ENCODE measurements at places on chromosomes 11 and 22.

GRCh38 chr11:6876325-6876724, at the start of gene OR10A4:
Gene OR10A4, plus strand, starts transcription at chr11:6876625. Its CDS starts 23 bp downstream, at chr11:6876648.
- no peak for DNase-seq

- DNase-seq = no peak
These were observed 1047.7 kb downstream of the BRD1 start for GRCh38 chr22:48779661-48780596.

- no peak for DNase-seq
These were observed 44.4 kb upstream of the MYEOV start for GRCh38 chr11:69249311-69250185.

DNA sequence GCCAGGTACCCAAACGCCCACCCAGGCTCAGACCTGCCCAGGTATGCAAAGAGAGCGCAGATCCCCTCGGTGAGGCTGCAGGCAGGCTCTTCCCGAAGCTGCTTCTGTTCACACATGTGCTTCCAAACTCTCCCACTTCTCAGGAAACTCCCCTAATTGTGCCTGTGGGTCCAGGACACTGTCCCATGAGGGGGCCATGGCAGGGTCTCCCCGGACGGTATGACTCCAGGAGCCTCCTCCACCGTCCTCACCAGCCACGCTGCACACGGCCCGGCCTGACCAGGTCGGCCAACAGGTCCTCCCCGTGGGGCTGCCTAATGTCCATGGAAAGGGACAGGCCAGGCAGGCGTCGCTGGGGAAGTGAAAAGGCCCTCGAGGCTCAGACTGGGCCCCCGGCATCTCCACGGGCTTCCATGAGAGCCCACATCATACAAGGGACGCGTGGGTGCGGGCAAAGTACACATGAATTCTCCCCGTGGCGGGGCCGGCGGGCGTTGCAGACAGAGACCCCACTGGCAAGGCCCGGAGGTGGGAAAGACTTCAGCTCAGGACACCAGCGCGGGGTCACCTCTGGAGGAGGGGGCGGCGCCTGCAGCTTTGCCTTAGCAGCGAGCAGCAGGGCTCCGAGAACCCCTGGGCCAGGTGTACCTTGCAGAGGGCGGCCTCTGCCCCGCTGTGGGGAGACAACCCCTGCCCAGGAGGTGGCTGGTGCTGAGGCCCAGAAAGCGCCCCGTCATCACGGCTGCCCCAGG, 526.1 kb downstream of the BRD1 start:
- no peak for DNase-seq

GRCh38 chr11:92257536-92257935, 32.9 kb downstream of the FAT3 start:
- no peak for DNase-seq

GRCh38 chr11:1203505-1204271, 19.2 kb upstream of the MUC5B start:
- DNase-seq = no peak

DNA sequence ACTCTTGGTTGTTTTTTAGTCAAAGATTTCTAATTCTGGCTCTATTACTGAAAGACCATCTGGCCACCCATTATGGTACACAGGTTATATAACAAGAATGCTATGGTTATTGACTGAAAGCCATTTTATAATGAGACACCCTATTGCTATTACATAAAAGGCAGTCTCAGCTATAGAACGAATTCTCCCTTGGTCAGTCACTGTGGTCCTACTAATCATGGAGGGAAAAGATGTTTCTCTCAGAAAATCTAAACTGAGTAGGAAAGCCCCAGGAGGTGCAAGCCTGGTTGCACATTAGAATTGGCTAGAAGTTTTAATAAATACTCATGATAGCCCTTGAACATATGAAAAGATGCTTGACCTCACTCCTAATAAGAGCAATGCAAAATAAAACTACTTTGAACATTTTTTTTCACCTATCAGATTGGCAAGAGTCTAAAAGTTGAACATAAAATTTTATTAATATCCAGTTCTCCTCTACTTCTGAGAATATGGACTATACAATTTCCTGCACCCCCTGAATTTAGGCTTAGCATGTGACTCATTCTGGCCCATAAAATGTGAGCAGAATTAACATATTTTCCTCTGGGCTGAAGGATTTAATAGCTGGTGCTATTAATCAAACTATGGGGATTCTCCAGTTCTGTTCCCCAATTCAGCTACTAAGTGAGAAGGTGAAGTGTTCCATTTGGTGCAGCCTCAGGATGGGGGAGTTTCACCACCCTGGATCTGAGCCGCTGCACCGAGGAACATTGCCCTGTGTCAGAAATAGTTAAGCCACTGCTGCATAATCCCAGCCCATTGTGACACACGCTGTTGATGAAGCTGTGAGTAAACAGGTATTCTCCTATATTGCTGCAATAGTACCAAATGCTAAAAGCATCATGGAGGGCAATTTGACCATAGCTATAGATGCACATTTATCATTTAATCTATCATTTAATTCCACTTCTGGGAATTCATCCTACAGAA, 11.5 kb upstream of the CRKL start:
- no peak for DNase-seq

DNA sequence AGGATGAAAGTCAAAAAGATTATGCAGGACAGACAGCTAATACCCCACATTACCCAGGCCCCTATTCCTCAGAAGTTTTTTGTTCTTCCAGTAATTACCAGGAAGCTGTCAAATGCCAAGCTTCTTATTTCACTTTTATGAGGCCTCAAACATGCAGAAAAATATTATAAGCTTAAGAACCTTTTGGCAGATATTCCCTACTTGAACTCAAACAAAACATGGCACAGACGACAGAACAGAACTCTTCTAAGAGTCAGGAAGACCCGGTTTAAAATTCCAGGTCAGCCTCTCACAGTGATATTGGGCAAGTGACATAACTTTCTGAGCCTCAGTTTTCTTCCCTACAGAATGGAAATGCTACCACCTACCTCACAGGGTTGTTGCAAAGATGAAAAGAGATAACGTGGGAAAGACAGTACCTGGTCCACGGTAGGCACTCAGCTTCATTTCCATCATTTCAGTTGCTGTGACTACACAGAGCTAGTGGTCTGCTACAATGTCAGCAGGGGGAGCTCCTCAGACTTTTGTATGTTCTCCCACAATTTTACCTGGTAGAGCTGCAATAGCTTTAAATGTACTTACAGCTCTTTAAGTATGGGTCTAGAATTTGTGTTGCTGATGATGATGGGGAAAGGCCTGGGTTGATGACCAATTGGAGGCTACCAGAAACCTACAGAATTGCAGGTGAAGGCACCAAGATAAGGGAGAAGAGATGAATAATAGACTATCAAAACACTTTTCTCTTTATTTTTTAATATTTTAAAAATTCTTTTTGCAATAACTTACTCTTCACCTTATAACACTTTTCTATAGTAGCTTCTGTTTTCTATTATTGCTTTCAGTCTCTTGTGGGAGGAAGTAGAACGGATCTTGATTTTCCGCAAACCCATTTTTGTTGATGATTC, 98.3 kb upstream of the CHRM4 start:
- DNase-seq = no peak

DNA sequence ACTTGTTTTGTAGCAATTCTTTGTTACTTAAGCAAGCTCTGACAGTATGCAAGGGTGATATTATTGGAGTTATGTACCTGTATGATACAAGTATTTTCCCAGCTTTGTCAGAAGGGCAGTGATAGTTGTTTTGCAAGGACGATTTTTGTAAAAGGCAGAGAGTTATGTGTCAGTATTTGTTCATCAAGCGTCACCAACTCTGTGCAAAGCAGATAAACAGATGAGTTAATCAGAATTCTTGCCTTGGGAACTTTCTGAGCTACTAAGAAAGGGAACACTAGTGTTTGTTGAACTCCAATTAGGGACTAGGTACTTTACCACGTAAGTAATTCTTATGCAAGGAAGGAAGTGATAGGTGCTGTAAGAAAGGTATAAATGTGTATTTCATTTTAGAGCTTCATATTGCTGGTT, 1.4 kb downstream of the USP47 start:
- DNase-seq = no peak

GRCh38 chr22:49281467-49282340, 546.0 kb downstream of the BRD1 start:
- DNase-seq = no peak

- no peak for DNase-seq
These were observed 143.0 kb downstream of the ELP4 start for GRCh38 chr11:31652528-31652927.

GRCh38 chr11:70954471-70954870, 297.9 kb downstream of the SHANK2 start:
- DNase-seq = no peak

GRCh38 chr11:45736424-45736823, 68.5 kb upstream of the SLC35C1 start:
- no peak for DNase-seq

- no peak for DNase-seq
These were observed 15.9 kb upstream of the GRAMD4 start for GRCh38 chr22:46604306-46604690.

- DNase-seq = no peak
These were observed 673.8 kb downstream of the BRD1 start for GRCh38 chr22:49153921-49154320.

DNA sequence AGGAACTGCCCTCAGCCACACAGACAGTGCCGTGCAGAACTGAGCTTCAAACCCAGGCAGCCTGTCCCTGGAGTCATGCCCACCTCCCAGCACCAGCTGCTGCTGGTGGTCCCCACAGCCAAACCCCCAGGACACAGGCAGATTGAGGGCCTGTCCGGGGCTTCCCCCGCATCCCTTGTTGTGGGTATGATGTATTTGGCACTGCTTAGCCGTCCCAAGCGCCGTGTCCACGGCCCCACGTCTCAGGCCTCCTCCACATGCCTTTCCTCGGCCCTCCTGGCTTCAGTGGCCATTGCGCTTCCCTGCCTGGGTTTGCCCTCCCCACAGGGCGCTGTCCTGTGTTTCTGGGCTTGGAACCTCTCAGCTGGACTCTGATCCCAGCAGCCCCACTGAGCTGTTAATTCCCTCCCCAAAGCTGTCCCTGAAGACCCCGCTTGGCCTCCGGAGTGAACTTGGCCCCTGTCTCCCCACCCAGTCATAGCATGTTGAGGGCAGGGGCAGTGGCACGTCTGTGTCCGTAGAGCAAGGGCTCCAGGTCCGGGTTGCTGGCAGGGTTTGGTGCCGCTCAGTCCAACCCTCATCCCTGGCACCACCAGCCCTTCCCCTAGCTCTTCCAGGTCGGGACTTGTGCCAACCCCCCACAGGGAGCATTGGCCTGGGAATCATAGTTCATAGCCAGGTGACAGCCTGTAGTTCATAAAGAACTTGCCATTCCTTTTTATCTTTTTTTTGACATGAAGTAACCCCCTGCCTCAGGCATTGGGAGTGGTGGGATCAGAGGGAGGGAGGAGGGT, 34.5 kb upstream of the TEF start:
- no peak for DNase-seq

DNA sequence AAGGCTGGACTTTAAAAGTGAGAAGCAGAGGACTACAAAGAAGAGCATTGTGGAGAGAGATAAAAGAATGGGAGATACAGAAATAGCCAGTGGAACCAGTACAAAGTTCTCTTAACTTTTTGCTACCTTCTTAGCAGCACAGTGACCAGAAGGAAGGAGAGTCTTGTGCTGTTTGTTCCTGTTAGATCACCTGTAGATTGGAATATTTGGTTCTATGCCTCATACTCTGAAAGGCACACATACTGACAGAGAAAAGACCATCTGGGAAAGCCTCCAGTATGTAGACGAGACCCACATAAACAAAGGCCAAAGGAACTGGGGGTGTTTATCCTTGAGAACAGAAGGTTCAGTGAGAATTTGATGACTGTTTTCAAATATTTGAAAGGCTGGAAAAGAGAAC, 18.7 kb downstream of the RNF141 start:
- no peak for DNase-seq

DNA sequence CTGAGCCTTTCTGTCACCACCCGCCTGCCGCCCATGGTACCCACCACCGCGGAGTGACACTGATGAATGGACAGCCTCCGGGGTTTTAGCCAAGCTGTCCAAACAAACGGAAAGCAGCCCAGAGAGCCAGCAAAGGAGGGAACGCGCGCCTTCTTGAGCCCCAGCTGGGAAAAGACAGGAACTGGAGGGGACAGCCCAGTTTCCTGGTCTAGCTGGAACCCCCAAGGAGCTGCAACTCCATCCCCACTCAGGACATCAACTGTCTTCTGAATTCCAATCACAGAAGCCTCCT, 33.7 kb downstream of the SHISAL1 start:
- DNase-seq = no peak

DNA sequence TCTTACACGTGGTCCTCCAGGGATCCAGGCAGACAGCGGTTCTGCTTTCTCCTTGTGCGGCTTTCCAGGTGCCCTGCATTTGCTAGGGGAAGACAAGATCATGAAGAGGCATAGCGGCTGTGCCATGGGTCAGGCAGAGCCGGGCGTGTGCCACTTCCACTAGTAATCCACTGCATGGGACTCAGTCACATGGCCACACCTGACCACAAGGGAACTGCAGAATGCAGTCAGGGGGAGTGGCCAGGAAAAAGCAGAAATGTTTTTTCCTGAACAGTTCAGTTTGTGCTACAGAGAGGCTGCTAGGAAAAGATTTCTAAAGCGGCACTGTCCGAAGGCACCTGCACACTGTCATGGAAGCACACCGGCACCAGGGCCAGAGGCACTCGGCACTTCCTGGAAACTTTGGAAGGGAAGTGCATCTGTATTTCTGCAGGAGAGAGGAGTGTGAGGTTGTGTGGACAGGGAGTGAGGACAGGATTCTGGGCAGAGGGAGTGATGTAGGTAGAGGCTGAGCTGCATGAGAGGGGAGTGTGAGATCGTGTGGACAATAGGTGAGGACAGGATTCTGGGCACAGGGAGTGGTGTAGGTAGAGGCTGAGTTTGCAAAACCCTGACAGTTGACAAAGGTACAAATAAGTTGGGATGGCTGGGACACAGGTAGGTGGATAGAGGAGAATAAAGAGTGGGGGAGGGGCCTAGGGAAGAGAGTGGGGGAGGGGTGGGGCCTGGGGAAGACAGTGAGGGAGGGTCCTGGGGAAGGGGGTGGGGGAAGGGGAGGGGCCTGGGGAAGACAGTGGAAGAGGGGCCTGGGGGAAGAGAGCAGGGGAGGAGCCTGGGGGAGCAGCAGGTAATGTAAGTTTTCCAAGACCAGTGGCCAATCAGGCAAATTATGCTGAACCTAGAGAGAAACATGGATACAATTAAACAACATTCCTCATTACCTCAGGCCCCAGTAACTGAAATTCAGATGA, 1436.3 kb downstream of the TBC1D22A start:
- no peak for DNase-seq

- DNase-seq = no peak
These were observed 301.7 kb downstream of the BRD1 start for GRCh38 chr22:49525801-49526535.

GRCh38 chr11:12377824-12378593, 638 bp downstream of the PARVA start:
- no peak for DNase-seq

DNA sequence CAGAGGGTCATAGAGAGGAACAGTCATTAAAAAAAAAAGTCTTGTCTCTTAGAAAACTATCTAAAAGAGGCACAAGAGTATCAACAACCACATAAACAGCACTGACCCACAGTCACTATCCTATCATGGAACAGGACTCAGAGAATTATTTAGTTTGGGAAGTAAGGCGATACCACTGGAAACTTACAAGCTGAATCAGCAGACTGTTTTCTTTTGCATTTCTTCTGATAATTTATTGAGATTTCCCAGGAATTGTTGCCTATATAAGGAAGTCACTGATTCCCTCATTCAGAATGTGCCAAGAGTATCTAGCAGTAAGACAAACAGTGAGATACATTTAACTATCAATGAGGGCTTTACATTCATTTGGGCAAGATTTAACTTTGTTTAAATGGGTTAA, 304.1 kb downstream of the GUCY1A2 start:
- no peak for DNase-seq

Measured in stimulated activated CD8-positive, alpha-beta memory T cell treated with anti-CD3 and anti-CD28 coated beads, Interleukin-7, amount 100 ng/mL, for 1 hour (primary cell).